GM13976 (cell line): ENCODE measurements at places on chromosomes 7 and 10.
A peak's percentile ranks its signal among the peaks of the same experiment; 100 is the strongest.

- DNase-seq: no peak
These were observed 132.7 kb downstream of the DLG5 start for GRCh38 chr10:77793831-77794230.

- no peak for DNase-seq
These were observed 125.6 kb upstream of the TBX20 start for GRCh38 chr7:35379481-35379880.

- no peak for DNase-seq
These were observed 1621.6 kb downstream of the REEP3 start for GRCh38 chr10:65142641-65143435.

- DNase-seq: no peak
These were observed 16.9 kb downstream of the GCK start for GRCh38 chr7:44172352-44172751.

- peak; percentile 38 for DNase-seq
These were observed 28.6 kb downstream of the PPP3CB start for GRCh38 chr10:73467206-73467605.

DNA sequence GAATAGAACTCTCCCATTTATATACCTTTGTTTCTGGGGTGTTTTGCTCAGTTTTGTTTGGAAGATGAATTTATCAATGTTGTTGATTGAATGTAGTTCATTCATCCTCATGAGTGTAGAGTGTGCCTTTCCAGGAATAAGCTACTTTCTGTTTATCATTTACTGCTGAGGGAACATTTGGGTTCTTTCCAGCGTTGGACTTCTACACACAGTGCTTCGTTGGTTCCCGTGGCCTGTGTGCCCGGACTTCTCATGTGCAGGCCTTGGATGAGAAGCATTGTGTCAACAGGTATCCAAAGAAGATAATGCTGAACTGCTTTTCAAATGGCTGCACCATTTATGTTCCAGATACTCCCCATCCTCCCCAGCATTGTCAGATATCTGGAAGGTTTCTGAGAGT, 107.6 kb upstream of the TNS3 start:
- no peak for DNase-seq
